OCI-M1 (cell line): ENCODE measurements at places on chromosomes 6 and 20.

- DNase-seq, result no peak
Measured at GRCh38 chr20:58941471-58941870, 39.6 kb upstream of the NELFCD start.

- no peak for DNase-seq
Measured at GRCh38 chr6:52579006-52579660, 2.3 kb upstream of the TRAM2 start.

DNA sequence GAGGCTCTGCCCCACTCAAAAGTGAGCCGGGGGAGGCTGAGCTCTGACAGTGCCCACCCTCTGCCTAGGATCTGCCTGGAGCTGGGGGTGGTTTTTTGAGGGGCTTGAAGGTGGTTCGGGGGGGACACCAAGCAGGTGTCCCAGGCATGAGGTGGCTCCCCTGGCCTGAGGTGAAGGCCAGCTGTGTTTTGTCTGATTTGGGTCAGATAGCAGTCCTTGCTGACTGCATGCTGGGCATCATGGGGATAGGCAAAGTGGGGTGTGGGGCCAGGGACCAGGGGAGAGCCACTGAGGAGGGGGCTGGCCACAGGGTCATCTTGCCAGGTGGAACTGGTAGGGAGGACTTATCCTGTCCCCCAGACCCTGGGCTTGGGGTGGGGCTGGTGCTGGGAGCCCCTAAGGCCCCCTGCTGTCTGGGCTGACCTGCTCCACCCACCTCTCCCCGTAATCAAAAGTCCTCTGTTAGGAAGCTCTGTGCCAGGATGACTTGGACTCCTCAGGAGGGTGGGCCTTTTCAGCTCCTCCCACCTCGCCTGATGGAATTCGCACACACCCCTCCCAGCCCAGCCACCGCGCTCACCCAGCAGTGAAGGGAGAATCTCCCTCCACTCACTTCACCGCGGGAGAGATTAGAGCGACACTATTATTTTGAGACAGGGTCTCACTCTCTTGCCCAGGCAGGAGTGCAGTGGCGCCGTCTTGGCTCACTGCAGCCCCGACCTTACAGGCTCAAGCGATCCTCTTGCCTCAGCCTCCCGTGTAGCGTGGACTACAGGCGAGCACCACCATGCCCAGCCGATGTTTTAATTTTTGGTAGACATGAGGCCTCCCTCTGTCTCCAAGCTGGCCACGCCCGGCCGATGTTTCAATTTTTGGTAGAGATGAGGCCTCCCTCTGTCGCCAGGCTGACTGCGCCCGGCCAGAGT is 1.5 kb upstream of the COL9A3 start:
- peak; percentile 25 for DNase-seq

- DNase-seq, result no peak
Measured at GRCh38 chr6:17015551-17016381, 86.1 kb upstream of the STMND1 start.

DNA sequence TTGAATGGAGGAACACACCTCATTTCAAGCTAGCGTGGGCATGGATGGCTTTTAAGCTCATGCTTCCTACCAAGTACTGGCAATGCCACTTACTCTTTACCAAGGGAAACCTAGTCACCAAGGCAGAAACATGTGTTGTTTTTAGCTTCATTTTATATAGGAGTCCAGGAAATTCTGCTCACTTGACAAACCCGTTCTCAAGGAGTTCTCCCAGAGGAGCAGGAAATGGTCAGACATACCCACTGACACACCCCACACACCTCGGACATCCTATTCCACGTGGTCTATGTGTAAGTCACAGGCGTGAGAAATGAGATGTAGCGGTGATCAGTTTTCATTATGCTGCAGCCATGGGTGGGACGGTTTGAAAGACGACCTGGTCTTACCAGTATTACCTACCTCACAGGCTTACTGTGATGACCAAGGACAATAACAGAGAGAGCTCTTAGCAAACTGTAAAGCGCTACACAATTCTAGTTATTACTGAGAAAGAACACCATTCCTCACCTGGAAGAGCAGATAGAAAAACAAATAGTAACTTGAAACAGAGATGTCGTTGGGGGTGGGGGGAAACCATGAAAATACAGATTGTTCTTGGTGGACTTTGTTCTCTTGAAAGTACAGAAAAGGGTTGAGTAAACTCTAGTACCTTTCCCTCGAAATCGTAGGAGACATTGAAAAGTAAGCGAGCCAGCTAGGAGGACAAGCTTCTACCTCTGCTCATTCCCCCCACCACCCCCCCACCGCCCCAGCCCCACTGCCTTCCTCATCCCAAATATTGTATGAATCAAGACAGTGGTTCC is 1.7 kb downstream of the CNKSR3 start:
- DNase-seq, result peak; percentile 56

- no peak for DNase-seq
Measured at GRCh38 chr6:2477666-2478065, 232.3 kb upstream of the GMDS start.

DNA sequence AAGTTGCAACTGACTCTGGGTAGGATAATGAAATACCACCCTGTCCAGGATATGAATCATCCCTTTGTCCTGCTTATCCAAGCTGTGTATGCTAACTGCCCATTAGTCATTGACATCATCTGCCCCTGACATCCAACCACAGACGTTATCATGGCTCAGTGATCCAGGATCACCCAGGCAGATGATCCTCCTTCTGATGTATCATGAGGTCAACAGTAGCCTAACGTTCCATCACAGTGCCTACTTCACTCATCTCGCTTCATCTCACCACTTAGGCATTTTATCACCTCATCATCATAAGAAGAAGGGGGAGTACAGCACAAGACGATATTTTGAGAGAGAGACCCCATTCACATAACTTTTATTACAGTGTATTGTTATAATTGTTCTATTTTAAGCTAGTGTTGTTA is 13.4 kb upstream of the BTN3A2 start:
- peak; percentile 73 for DNase-seq

DNA sequence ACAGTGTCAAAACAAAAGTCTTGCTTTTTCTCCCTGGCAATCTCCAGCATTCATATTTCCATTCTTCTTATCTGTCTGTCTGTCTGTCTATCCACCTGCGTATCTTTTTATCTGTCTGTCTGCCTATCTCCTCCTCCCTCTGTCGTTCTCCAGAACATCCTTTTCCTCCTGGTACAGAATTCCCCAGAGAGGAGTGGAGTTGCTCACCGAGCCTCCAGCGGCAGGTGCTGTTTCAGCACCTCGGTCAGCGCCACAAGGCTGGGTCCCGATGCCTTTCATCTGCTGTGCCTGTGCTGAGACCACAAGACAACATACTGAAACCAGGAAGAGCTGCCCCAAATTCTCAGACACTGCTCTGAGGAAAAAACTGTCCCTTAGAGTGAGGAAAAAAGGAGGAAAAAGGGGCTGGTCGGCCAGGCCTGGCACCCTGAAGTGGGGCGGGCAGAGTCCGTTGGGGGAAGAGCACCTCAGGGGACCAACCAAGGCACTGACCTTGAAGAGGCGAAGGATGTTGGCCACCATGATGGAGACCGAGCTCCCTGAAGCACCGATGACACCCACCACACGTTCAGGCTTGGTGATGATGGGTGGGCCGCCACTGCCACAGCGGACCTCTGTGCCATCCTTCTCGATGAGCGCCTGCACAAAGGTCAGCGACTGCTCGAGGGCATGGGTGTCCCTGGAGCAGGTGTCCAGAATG is 13.3 kb downstream of the GRM4 start:
- peak; percentile 66 for DNase-seq

DNA sequence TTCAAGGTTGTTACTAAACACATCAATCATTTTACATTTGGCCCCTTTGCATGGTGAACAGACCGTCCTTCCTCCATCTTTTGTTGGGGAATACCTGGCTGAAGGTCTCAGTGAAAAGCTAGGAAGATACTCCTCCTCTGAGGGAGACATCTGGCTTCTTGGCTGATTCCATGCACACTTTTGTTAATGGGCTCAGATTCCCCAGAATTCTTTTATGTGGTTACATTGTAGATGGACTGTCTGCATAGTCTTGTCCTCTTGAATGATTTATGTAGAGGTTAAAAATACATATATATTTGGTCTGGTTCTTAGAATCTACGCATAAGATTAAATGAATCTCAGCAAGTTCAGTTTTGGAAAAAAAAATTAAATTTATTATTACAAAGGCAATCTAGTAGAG is 167.0 kb downstream of the EYA4 start:
- DNase-seq, result no peak

GRCh38 chr6:14016935-14017625 is 92.3 kb downstream of the RNF182 start:
- DNase-seq, result no peak
